ENCODE measurements at places on chromosomes 3 and 15. TPM values are rescaled to one million over a fixed set of nuclear protein-coding genes. Genes with fewer than 3 reads are reported as not detected.

Gene C3orf22
- total RNA-seq = not detected

Gene IL17RE
- total RNA-seq = 11.7 TPM

Gene GNB5
- 13.0 TPM for total RNA-seq

Gene TLR9
- 0.05 TPM for total RNA-seq

Gene ABHD14A
- total RNA-seq = 8.9 TPM

Gene CDHR4
- total RNA-seq = not detected

DNA sequence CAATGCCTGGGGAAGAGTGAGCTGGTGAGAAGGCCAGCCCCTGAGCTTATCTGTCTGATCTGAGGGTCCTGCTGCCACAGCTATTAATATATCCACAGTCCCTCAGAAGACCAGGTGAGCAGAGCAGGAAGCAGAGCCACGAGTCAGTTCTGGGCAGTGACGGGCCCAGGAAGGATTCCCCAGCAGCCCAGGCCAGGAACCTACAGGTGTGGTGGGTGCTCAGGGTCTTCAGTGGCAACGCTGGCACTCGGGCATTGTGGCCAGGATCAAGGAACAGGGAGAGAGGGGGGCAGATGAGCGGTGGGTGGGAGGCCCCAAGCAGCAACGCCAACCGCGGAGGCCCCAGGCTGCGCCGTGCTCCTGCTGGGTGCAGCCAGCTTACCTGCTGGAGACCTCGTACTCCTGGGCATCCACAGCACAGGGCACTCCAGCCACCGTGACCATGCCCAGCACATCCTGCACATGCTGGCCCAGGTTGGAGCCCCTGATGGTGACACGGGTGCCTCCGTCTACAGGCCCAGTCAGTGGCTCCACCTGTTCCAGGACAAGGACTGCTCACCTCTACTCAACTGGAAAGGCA, 12.3 kb downstream of the PLXNB1 start:
- H3K36me3 ChIP-seq = peaks cover 54% of the 10 kb centered on the region
- no peak overlapping the region for H3K27ac ChIP-seq
- no peak overlapping the region for H3K4me3 ChIP-seq
- H3K4me1 ChIP-seq = no peaks in the 10 kb centered on the region
- no peak for DNase-seq

DNA sequence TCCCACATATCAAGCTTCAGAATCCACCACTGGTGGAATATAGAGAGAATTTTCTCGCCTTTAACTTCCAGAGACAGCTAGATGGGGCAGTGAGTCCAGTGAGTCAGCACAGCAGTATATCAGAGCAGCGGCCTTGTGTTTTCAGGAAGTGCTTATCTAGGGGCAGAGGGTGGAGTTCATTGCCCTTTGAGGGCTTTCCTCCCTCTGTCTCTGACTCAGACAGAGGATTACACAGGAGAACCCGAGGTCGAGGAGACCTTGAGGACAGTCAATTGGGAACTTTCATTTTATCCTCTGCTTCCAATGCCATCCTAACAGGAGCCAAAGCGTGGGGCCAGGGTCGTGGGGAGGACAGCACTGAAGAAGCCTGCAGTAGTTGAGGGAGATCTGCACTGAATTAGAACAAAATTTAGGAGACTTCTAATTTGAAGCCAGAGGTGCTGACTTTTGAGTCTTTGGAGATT, 109.6 kb upstream of the UMPS start:
- H3K27me3 ChIP-seq = no peaks in the 10 kb centered on the region
- H3K4me3 ChIP-seq = no peak overlapping the region
- DNase-seq = no peak
- peaks cover 19% of the 10 kb centered on the region for H3K4me1 ChIP-seq
- peak overlapping the region; percentile 67 for H3K27ac ChIP-seq

DNA sequence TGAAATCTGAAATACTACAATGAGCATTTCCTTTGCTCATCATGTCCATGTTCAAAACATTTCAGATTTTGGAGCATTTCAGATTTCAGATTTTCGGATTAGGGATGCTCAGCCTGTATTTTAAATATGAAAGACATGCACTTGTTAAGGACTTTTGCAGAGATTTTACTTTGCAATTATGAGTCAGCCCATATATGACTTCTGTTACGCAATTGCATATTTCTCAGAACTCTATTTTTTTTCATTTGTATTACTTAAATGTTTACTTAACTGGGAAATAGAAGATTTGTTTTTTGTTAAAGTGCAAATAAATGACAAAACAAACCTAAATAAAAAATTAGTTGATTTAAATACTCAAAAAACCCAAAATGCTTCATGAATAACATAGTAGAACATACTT, 376.2 kb downstream of the ZBTB20 start:
- H3K4me3 ChIP-seq = no peak overlapping the region
- DNase-seq = no peak
- H3K27ac ChIP-seq = no peak overlapping the region
- peaks cover 4% of the 10 kb centered on the region for H3K4me1 ChIP-seq
- H3K36me3 ChIP-seq = no peaks in the 10 kb centered on the region

DNA sequence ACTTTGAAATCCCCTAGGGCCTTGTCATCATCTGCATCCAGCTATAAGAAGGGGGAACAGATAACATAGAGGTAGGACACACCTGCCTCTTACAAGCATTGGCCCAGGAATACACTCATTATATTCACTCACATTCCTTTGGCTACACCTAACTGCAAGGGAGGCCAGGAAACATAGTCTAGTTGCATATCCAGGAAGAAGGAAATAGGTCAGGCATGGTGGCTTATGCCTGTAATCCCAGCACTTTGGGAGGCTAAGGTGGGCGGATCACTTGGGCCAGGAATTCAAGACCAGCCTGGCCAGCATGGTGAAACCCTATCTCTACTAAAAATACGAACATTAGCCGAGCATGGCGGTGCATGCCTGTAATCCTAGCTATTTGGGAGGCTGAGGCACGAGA, 48.8 kb downstream of the GTPBP8 start:
- DNase-seq = no peak
- H3K4me1 ChIP-seq = no peaks in the 10 kb centered on the region
- no peaks in the 10 kb centered on the region for H3K27me3 ChIP-seq

DNA sequence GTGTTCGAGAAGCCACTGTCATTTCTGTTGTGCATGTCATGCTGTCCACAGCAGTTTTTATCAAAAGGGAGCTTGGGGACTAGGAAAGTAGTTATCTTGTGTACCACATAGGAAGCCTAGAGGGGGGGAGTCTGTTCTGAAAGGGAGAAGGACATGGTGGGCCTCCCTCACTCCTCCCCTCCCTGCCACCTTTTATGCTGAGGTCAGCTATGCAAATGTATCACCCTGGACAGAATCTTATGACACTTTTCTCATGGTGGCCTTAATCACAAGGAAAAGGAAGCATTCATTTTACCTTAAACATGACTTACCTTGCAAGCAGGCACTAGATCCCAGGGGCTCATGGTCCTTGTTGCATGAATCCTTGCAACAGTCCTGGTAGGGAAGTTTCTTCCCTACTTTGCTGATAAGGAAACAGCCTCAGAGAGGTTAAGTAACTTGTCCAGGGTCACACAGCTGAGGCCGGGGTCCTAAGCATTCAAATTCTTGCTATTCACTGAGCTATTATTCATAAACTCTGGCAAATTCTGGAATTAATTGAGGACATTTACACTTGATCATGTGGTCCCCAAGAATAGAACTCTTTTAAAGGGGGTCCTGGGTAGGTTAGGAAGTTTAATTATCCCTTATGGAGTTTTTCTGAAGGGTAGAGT, 81.1 kb upstream of the SLC6A1 start:
- no peaks in the 10 kb centered on the region for H3K27me3 ChIP-seq
- H3K4me3 ChIP-seq = no peak overlapping the region
- DNase-seq = no peak
- no peak overlapping the region for H3K27ac ChIP-seq

GRCh38 chr3:108091498-108092250, 843 bp upstream of the CD47 start:
- H3K4me1 ChIP-seq = no peaks in the 10 kb centered on the region
- H3K4me3 ChIP-seq = peak overlapping the region; percentile 89
- peak; percentile 49 for DNase-seq
- H3K27me3 ChIP-seq = no peaks in the 10 kb centered on the region
- no peaks in the 10 kb centered on the region for H3K36me3 ChIP-seq

- no peak overlapping the region for H3K4me3 ChIP-seq
- DNase-seq = no peak
- H3K27ac ChIP-seq = no peak overlapping the region
- H3K36me3 ChIP-seq = no peaks in the 10 kb centered on the region
- H3K4me1 ChIP-seq = no peaks in the 10 kb centered on the region
- H3K27me3 ChIP-seq = no peaks in the 10 kb centered on the region
Measured at GRCh38 chr3:188959013-188959412, 212.8 kb upstream of the TPRG1 start.

GRCh38 chr15:65033659-65034269, 4.3 kb upstream of the MTFMT start:
- H3K36me3 ChIP-seq = no peaks in the 10 kb centered on the region
- H3K27ac ChIP-seq = no peak overlapping the region
- DNase-seq = no peak
- H3K4me1 ChIP-seq = no peaks in the 10 kb centered on the region
- no peaks in the 10 kb centered on the region for H3K27me3 ChIP-seq

- no peaks in the 10 kb centered on the region for H3K27me3 ChIP-seq
- H3K27ac ChIP-seq = no peak overlapping the region
- no peaks in the 10 kb centered on the region for H3K4me1 ChIP-seq
- DNase-seq = no peak
Measured at GRCh38 chr3:103918336-103918735, 1448.4 kb upstream of the ALCAM start.

- no peak overlapping the region for H3K27ac ChIP-seq
- DNase-seq = no peak
- no peaks in the 10 kb centered on the region for H3K27me3 ChIP-seq
- no peaks in the 10 kb centered on the region for H3K4me1 ChIP-seq
- no peaks in the 10 kb centered on the region for H3K36me3 ChIP-seq
- H3K4me3 ChIP-seq = no peak overlapping the region
Measured at GRCh38 chr3:77475507-77475906, 435.6 kb downstream of the ROBO2 start.

DNA sequence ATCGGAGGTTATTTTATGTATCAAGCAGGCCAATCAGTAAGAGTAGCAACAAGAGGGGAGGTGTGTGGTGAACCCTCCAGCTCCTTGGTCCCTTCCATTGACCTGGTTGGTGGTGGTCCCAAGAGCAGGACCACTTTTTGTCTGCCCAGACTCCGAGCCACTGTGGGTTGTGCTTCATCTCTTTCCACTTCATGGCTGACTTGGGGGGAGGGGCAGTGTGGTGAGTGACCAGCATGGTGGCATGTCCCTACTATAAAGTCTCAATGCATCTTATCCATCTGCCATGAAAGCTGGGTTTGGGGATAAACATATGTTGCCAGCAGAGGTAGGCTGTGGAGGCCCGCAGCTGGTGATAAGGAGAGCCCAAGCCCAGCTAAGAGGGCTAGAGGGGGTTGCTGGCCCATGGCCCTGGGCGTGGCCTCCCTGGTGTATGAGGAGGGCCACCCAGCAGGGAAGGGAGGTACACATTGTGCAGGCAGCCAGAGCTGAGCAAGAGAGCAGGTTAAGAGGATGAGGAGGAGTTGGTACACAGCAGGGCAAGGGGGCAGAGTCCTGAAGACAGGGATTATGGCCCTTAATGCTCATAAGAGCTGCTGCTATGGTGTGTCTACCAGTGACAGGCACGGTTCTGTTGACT, 7.0 kb downstream of the AEN start:
- no peak overlapping the region for H3K27ac ChIP-seq
- no peaks in the 10 kb centered on the region for H3K27me3 ChIP-seq
- no peak for DNase-seq
- H3K36me3 ChIP-seq = peaks cover 28% of the 10 kb centered on the region
- peaks cover 23% of the 10 kb centered on the region for H3K4me1 ChIP-seq

DNA sequence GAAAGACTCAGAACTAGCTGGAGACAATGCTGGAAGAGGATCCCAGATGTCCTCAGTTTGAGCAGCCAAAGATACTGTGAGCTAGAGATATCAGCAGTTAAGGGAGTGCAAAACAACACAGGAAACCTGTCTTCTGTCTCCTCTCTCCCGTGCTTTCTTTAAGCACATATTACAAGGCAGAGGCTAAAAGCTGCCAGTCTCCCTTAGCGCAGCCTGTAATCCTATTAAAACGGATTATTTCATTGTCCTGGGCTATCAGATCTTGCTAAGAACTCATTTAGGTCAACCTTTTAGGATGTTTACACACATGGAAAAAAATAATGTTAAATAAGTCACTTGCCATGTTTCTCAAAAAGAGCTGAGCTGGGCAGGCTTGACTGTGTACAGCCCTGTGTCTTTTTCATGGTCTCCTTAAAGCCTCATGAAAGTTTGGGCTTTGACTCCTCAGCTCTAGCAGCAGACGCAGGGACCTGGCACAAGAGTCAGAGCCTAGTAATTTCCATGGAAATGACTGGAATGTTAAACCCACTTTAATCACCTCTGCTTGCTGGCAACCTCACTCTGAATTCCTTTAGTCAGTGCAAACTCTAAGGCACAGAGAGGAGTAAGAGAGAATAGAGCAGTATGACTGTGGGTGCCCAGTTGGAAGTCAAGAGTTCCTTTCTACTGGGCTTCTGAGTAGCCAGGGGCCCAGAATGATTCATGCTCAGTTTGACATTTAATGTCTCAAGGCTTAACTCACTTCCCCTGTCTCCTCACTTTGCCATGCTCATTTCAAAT, 491.9 kb downstream of the NTRK3 start:
- no peaks in the 10 kb centered on the region for H3K36me3 ChIP-seq
- no peak for DNase-seq
- no peaks in the 10 kb centered on the region for H3K4me1 ChIP-seq
- no peak overlapping the region for H3K4me3 ChIP-seq
- no peak overlapping the region for H3K27ac ChIP-seq
- H3K27me3 ChIP-seq = no peaks in the 10 kb centered on the region

DNA sequence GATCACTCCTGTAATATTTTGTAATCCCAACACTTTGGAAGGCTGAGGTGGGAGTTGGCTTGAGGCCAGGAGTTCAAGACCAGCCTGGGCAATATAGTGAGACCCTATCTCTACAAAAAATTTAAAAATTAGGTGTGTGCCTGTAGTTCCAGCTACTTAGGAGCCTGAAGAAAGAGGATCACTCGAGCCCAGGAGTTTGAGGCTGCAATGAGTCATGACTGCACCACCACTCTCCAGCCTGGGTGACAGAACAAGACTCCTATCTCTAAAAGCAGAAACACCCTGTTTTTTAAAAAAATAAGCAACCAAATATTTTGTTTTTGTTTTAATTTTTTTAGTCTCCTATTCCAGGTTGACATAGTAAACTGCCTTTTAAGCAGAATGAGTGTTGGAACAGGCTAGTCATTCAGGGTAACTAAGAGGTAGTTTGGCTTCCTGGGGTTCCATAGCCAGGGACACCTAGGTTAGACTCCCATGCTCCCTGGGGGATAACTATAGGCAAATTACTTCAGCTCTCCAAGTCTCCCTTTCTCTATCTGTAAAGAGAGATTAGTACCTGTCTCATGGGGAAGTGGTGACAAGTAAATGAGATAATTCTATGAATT, 114.6 kb upstream of the C15orf61 start:
- H3K4me3 ChIP-seq = no peak overlapping the region
- no peak for DNase-seq
- H3K27ac ChIP-seq = no peak overlapping the region
- no peaks in the 10 kb centered on the region for H3K4me1 ChIP-seq
- H3K36me3 ChIP-seq = no peaks in the 10 kb centered on the region

Data from pancreas (tissue), 10 donors.